ENCODE measurements at places on chromosomes 2 and 18. TPM values are rescaled to one million over a fixed set of nuclear protein-coding genes. Genes with fewer than 3 reads are reported as not detected.
A peak's percentile ranks its signal among the peaks of the same experiment; 100 is the strongest.

- H3K36me3 ChIP-seq = no peaks in the 10 kb centered on the region
- no peak overlapping the region for H3K4me3 ChIP-seq
- peak; percentile 27 for DNase-seq
- no peaks in the 10 kb centered on the region for H3K4me1 ChIP-seq
- H3K27ac ChIP-seq = no peak overlapping the region
- no peaks in the 10 kb centered on the region for H3K27me3 ChIP-seq
Observed at GRCh38 chr2:147082850-147083522, 761.8 kb upstream of the ACVR2A start.

- H3K36me3 ChIP-seq = no peaks in the 10 kb centered on the region
- no peaks in the 10 kb centered on the region for H3K27me3 ChIP-seq
- no peaks in the 10 kb centered on the region for H3K4me1 ChIP-seq
- no peak overlapping the region for H3K4me3 ChIP-seq
- no peak overlapping the region for H3K27ac ChIP-seq
Observed at GRCh38 chr2:19538411-19538963, 180.1 kb upstream of the OSR1 start.

Gene IL18RAP
- total RNA-seq = 0.20 TPM

DNA sequence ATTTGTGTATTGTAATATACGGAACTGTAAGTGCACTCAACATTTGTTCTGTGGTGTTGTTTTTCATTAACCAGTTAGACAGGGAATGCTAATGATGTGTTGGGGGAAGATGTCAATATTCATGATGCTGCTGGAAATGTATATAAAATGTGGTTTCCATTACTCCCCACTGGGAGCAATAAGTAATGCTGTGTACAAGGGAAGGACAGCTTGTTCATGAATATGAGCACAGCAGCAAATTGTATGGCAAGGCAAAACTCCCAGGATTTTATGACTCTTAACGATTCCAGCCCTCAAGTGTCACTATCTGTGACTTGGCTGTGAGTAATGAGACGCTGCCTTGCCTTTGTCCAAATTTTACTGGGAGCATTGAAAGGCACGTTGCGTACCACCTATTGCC lies 312.4 kb upstream of the DDX18 start:
- no peak overlapping the region for H3K4me3 ChIP-seq
- no peaks in the 10 kb centered on the region for H3K4me1 ChIP-seq
- no peaks in the 10 kb centered on the region for H3K36me3 ChIP-seq

GRCh38 chr2:184371641-184372040 lies 226.7 kb upstream of the ZNF804A start:
- no peak overlapping the region for H3K27ac ChIP-seq
- H3K4me3 ChIP-seq = no peak overlapping the region
- DNase-seq = no peak
- no peaks in the 10 kb centered on the region for H3K27me3 ChIP-seq
- no peaks in the 10 kb centered on the region for H3K4me1 ChIP-seq

DNA sequence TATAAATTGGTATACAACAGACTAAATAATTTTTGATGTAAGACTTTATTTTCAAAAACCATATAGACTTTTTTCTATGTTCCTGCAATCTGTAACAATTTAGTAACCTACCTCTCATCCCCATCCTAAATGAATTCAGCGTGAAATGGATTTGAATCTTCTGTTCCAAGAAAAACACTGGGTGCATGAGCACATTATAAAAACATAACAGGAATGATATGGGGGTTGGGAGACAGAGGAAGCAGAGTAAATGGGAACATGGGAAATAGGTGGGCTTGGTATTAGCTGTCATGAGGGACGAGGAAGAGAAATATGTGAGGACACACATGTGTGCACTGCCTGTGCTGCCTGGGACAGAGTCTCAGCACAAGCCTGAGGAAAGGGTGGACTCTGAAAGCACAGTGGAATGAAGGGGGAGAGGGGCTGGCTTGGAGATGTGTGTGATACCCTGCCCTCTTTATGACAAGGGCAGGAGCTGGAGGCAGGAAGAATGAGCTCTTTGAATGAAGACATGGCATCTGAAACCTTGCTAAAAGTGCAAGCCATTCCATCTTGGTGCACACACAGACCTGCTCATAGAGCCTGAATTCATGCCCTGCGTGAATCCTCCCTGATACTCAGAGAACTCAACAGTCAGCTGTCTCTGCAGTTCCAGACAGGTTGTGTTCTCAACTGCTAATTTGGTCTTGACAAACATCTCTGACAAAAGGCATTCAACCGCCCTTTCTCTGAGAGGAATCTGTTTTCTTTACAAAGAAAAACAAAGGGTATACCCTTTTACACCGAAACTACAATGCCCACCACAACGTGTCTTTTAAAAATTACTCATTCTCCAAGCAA lies 66.6 kb downstream of the EPB41L3 start:
- H3K4me3 ChIP-seq = no peak overlapping the region
- no peaks in the 10 kb centered on the region for H3K27me3 ChIP-seq
- no peaks in the 10 kb centered on the region for H3K36me3 ChIP-seq
- no peak for DNase-seq

Gene XDH
- total RNA-seq = not detected

- H3K36me3 ChIP-seq = no peaks in the 10 kb centered on the region
- no peaks in the 10 kb centered on the region for H3K27me3 ChIP-seq
- no peak for DNase-seq
- H3K4me3 ChIP-seq = no peak overlapping the region
- H3K4me1 ChIP-seq = no peaks in the 10 kb centered on the region
Observed at GRCh38 chr18:731185-731584, 18.8 kb upstream of the ENOSF1 start.

DNA sequence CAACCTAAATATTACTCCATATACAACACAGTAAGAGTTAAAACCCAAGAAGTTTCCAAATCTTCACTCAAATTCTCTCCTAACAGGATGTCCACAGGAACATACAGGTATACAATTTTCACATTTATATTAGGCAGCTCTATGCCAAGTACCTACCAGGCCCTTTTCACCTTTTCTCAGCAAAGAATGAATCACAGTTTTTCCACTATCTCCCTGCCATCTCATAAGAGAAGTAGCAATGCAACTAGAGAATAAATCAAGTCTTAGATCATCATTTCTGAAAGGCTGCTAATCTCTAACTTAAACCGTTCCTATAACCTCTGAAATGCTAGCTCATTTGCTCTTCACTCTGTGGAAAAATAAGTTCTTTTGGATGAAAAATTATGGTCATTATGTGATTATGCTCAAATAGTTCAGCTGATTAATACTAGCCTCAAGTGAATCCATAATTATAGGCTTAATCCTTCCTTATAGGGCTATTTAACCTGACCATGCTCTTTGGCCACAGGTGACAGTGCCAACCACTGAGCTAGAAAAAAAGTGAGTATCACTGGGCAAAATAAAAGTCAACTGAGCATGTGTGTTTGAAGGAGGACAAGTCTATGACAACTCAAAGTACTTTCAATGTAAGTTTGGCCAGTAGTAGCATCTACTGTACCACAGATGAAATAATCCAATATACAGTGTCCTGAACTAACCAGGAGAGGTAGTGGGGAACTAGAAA lies 79.7 kb downstream of the COBLL1 start:
- no peaks in the 10 kb centered on the region for H3K36me3 ChIP-seq
- H3K27me3 ChIP-seq = no peaks in the 10 kb centered on the region
- DNase-seq = no peak
- H3K27ac ChIP-seq = no peak overlapping the region
- H3K4me3 ChIP-seq = no peak overlapping the region
- H3K4me1 ChIP-seq = no peaks in the 10 kb centered on the region

DNA sequence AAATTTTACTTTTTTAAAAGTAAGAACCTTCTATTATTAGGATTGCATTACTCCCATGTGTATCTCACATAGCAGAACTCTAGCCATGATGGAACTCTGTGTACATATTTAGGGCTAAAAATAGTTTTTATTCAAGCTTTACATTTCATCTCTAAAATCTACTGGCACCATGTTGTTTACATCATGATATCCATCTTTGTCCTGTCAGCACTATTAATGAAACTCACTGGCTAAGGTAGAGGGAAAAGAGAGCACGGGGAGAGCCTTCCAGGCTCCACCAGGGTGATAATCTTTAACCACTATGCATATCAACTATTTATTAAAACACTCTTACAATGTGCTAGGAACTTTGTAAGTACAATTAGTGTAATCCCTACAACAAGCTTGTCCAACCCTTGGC lies 34.7 kb downstream of the RAD51AP2 start:
- no peaks in the 10 kb centered on the region for H3K36me3 ChIP-seq
- no peaks in the 10 kb centered on the region for H3K4me1 ChIP-seq
- H3K27ac ChIP-seq = no peak overlapping the region
- no peak for DNase-seq
- H3K4me3 ChIP-seq = no peak overlapping the region
- H3K27me3 ChIP-seq = no peaks in the 10 kb centered on the region

Gene TMEM198
- 3.7 TPM for total RNA-seq

GRCh38 chr2:240160291-240161086 lies 20.0 kb upstream of the OTOS start:
- no peaks in the 10 kb centered on the region for H3K36me3 ChIP-seq
- H3K27me3 ChIP-seq = no peaks in the 10 kb centered on the region
- no peaks in the 10 kb centered on the region for H3K4me1 ChIP-seq
- H3K27ac ChIP-seq = no peak overlapping the region

Gene CABYR
- not detected for total RNA-seq

DNA sequence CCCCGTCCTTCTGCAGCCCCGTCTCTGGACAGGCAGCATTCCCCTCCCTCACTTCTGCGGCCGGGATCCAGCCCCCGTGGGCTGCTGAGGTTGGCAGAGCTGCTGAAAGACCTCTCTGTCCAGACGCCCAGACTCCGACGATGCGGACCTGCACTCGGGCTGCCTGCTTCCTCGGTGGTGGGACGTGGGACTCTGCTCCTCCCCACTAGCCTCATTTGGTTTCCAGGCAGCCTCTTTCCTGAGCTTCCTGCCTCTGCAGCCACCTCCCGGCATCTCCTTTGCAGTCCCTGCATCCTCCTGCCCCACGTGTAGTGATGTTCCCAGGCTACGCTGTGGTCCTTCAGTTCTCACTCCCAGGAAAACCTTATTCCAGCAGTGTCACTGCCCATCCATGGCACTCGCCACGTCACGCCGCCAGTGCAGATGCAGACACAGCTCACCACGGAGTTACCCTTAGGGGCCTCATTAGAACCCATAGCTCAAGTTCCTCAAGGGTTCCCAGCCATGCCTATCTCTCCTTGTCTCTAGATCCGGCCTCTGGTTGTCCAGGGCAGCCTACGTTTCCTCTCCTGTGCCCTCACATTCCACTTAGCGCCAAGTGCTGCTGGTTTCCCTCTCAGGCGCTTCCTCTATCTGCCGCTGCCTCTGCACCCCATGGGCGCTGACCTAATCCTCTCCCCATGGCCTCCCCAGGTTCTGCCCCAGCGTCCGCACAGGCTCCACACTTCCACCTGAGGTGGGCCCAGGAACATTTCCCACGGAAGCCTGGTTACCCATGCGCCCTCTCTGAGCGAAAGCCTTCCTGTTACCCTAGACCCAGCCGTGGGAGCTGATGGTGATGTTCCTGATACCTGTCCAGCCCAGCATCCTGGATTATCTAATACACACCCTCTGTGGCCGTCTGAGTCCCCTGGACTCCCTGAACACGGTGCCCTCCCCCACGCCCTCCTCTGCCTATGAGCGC lies 318.3 kb upstream of the MYT1L start:
- DNase-seq = no peak
- no peaks in the 10 kb centered on the region for H3K36me3 ChIP-seq
- H3K27ac ChIP-seq = no peak overlapping the region

DNA sequence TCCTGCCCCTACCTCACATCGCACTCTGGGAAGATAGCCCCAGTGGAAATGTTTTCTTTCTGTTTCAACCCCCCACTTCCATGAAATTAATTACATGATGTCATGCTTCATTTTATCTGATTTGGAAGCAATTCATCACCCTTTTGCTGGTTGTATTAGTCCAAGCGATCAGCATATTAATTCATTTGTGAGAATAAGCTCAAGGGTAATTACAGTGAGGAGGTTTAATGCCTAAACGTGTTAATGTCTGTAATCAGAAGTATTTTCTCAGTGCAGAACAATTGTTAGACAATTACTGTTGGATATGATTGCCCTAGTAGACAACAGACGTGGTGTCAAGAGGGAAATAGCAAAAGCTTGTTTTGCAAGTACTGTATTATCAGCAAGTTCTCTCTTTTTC lies 746.3 kb downstream of the CPS1 start:
- no peak overlapping the region for H3K4me3 ChIP-seq
- DNase-seq = no peak
- H3K27me3 ChIP-seq = no peaks in the 10 kb centered on the region
- no peaks in the 10 kb centered on the region for H3K4me1 ChIP-seq
- H3K36me3 ChIP-seq = no peaks in the 10 kb centered on the region

DNA sequence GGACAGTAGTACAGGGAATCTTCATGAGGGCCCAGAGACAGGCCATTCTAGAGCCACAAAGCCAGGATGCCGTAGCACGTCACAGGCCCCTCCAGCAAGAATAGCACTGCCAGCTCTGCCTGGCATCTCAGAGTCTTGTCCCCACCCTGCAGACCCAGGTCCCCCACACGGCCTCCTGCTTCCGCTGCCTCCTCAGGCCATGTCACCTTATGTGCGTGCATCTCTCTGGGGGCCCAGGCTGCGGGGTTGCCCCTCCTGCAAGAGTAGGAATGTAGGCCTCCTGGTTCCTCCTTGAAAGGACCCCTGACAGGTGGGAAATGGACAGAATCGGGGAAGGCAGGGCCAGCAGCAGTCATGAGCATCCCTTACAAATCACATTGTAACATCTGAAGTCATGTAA lies 49.8 kb downstream of the ADI1 start:
- peaks cover 48% of the 10 kb centered on the region for H3K4me1 ChIP-seq
- peak overlapping the region; percentile 83 for H3K27ac ChIP-seq
- DNase-seq = peak; percentile 17
- H3K4me3 ChIP-seq = no peak overlapping the region

DNA sequence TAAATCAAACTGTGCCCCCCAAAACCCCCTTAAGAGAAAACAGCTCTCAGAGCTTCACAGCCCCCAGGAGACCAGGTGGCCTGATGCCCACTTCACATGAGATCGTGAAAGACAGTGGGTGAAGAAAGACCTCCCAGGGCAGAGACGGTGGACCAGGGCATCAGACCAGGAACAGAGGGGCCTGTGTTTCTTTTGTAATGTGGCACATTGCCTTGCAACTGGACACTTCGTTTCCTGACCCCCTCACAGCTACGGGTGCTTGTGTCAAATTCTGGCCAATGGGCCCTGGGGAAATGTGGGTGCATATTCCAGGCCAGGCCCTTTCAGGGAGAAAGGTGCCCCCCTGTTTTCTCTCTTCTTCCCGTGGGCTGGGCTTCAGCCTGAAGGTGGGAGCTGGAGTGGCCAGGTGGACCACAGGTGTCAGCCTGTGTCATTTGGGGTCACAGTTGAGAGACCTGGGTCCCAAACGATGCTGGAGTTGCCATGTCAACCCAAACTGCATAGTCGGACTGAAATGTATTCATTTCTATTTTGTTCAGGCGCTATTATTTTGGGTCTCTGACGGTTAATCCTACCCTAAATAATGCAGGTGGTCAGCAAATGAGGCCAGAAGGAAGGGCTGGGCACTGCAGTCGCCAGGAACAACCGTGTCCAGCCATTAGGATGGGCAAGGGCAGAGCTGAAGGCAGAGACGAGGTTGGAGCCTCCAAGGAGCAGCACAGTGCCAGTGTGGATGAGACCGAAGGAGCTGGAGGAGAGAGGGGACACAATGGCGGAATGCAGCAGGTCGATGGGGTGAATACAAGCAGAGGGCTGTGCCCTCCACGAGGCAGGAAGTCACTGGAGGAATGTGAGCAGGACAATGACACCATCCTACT lies 338.2 kb downstream of the EIPR1 start:
- DNase-seq = no peak
- no peak overlapping the region for H3K4me3 ChIP-seq
- H3K36me3 ChIP-seq = no peaks in the 10 kb centered on the region
- peaks cover 20% of the 10 kb centered on the region for H3K4me1 ChIP-seq

Gene UBXN2A
- 18.0 TPM for total RNA-seq

Gene LYG1
- total RNA-seq = 0.63 TPM

All from heart left ventricle (tissue), 16 donors.